ENCODE measurements at places on chromosomes 2 and 18.
A peak's percentile ranks its signal among the peaks of the same experiment; 100 is the strongest.

DNA sequence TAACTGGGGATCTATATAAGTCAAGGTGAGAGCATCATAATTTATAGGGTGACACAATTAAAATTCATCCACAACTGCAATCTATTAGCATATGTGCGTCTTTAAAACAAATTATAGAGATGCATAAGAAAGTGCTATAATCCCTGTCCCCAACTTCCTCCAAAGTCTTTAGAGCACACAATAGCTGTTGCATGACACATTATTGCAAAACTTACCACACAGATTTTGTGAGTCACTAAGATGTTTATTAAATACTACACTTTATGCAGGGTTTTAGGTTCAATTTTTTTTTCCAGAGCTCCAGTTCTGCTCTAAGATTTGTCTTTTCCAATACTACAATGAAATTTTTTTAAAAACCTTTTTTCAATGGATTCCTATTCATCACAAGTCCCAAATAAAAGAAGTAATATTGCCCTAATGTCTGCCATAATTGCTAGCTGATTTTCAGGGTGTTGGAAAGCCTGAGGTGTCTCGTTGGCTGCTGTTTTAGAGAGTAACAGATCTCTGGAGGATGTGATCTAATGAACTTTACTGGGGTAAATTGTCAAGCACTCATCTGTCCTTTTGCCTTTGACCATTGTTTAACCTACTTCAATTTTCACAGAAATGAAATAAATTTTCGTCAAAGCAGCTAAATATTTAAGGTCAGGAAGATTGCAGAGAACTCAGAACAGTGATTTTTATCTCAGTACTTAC is 250.5 kb upstream of the NETO1 start:
- no peak for DNase-seq

- no peak for DNase-seq
Observed at GRCh38 chr2:142307086-142307485, 176.3 kb upstream of the LRP1B start.

- no peak for DNase-seq
Observed at GRCh38 chr2:222318712-222319585, 20.2 kb upstream of the PAX3 start.

DNA sequence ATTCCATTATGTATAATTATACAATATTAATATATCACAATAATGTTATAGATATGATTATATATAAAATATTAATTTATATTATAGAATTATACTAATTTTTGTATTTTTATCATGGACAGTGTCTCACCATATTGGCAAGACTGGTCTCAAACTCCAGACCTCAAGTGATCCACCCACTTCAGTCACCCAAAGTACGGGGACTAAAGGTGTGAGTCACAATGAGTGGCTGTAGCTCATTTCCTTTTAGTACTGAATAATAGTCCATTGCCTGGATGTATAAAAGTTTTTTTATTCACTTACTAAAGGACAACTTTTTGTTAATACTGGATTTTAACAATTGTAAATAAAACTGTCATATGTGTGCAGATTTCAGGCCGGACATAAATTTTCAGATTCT is 417.6 kb upstream of the LINC00305 start:
- no peak for DNase-seq

DNA sequence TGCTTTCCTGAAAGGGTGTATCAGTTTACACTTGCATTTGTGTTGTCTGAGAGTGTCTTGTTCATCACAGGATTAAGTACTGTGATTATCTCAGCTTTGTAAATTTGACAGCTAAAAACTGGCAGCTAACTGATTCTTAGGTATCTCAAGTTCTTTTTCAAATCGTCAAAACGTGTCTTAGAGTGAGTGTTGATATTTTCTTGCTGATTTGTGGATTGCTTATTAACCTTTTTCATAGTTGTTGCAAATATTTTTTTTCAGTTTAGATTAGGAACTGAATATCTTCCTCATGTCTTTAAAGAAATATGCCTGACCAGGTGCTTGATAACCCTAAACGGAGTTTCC is 41.9 kb downstream of the LRRFIP1 start:
- no peak for DNase-seq

DNA sequence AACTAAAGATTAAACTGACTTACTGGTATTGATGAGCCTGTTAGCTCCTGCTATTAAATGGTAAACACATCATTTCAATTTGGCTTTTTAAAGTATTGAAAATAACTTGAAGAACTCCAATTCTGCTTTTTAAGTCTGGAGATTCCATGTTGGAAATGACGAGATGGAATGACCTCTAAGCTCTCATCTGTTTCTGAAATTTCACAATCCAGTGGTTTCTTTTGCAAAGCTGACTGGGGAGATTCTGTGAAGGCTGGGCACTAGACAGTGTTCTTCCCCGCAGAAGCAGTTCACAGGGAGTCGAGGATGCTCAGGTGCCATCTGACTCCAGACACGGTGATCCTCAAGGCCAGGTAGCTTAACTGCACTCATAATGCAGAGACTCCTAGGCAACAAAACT is 44.7 kb downstream of the DHRS9 start:
- DNase-seq, result no peak

DNA sequence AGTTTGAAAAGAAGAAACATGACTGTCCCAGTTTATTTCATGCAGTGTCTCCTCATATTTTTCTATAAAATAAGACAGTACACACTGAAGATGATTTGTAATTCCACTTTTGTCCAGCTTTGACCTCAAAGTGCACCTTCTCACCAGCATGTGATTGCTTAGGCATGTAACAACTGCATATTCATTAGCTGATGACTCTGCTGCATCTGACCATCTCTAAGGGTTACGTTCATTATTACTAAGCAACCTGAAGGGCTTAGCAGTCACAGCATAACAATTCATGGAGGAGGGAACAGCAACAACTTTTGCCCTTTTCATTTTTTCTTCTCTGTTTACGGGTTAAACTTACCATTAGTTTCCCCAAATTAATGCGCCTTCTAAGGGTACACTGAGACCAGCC is 330.6 kb upstream of the PIK3C3 start:
- DNase-seq, result no peak

GRCh38 chr18:69982417-69982816 is 34.7 kb upstream of the CD226 start:
- DNase-seq, result no peak

DNA sequence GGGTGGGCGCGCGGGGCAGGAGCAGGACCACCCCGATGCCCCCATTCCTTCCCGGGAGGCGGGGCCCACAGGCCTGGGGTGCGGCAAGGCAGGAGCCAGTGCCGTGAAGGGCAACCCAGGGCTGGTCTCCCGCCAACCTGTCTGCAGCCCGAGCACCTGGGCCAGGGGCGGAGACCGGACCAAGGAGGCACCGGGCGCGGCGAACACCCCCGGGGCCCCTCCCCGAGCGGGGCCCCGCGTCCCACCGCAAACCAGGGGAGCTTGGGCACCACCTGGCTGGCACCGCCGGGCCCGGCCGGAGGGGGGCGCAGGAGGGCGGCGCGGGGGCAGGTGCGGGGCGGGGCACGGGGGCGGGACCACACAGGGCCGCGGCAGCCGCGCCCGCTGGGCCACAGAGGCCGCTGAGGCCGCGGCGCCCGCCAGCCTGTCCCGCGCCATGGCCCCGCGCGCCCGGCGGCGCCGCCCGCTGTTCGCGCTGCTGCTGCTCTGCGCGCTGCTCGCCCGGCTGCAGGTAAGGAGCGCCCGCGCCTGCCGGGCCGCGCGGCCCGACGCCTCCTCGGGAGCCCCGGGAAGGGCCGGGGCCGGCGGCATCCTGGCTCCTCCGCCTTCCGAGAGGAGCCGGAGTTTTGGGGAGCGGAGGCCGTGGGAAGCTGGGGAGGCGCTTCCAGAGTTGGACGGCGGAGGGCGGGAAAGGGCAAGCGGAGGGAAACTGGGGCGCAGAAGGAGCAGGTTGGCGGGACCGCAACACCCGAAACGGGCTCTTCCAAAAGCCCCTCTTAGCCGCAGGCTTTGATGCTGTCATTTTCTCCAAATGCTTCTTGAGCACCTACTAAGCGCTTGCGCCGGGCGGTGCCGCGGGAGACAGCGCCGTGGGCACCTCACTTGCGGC is at the start of gene TNFRSF11A:
Gene TNFRSF11A (plus strand): TSS at position 394 of the 889 bp plus-strand sequence. CDS start 43 bp downstream, at position 437.
- DNase-seq, result no peak

DNA sequence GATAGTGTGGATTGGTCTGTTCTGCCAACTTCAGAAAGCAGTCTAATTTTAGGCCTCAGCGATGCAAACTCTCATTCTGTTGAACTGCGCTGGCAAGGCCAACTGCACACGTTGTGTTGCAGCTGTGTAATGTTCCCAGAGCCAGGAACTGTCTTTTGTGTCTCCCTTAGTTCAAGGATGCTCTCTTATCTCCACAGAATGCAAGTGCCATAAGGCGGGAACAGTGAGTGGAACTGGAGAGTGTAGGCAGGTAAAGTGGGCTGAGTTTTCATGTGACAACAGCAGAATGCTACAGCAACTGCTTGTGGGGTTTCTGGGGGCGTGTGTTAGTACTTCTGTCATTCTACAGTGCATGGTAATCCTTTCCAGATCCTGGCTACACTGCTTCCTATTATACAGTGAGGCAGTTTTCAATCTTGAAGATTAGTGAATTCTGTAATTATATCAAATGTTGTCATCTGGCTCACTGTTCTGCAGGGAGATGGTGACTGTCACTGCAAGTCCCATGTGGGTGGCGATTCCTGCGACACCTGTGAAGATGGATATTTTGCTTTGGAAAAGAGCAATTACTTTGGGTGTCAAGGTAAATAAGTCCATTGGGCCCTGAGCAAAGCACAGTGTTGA is 125.8 kb downstream of the LAMA3 start:
- no peak for DNase-seq

GRCh38 chr2:55296393-55296792 is 27.4 kb upstream of the MTIF2 start:
- DNase-seq, result no peak

DNA sequence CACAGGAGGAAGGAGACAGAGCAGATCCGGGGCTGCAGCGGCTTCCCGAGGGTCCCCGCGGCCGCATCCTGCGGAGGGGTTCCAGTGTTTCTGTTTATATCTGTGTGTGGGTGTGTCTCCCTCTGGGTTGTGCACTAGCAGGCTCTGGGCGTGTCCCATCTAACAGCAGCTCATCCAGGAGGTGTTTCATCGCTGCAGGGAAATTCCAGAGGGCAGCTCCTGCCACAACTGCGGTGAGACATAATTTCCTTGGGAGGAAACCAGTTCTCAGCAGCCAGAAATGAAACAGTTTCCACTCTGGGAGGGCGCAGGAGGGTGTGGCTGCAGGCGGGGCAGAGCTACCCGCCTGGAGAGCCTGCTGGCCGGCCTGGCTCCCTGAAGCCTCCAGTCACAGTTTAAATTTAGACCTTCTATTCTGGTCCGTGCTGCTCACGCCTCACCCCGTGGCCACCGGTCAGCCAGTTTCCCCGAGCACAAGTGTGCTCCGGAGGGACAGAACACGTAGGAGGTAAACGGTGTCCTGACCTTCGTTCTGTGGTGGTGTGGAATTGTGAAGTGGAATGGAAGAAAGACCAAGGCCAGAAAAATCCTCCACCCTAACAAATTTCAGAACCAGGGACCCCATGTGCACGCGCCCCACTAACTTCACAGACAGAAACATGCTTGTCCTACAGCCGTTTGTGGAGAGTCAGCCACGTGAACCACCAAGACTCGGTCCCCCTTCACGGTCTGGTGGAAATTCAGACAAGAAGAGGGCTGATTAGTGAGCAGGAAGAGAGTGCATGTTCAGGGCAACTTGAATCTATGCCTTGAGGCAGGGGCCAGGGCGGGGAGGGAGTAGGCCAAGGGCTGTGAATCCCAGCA is 50.2 kb downstream of the TEX44 start:
- DNase-seq, result peak; percentile 84

DNA sequence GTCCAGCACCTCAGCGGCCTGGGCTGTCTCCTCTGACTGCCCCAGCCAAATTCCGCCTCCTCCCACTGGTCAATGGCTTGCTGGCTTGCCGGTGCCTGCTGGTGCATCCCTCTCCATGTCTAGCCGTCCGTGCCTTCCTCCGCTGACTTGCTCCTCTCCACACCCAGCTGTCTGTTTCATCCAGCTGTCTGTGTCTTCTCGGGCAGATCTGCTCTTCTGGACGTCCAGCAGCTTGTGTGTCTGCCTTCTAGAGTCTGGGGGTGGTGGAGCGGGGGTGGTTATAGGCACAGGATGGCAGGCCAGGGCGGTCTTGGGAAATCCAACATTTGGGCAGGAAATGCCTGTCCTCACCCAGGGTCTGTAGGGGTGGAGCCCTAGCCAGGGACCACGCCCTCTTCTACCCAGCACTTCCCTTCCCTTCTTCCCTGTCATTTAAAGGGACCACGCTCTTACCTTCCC is 369.2 kb downstream of the GALNT13 start:
- no peak for DNase-seq

GRCh38 chr2:86225581-86225980 is 26.3 kb downstream of the MRPL35 start:
- DNase-seq, result no peak

GRCh38 chr2:61510674-61511671 is 27.2 kb downstream of the XPO1 start:
- DNase-seq, result no peak

DNA sequence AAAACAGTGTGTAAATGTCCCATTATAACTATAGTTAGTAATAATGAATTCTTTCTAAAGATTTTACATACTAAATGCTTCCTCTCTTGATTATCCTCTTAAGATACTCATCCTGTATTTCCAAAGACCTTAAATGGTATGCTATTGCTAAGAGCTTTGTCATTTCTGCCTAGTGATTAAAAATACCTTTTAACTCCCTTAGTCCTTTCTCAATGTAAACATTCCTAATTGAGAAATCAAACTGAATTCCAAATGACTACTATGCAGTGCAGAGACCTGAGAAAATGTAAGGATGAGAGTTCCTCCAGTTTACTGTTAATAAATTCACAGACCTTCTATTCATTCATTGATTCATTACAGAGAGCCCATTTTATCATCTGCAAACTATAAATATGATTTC is 86.9 kb downstream of the SOS1 start:
- DNase-seq, result no peak

- no peak for DNase-seq
Observed at GRCh38 chr2:96930351-96931010, 55.9 kb downstream of the FAM178B start.

DNA sequence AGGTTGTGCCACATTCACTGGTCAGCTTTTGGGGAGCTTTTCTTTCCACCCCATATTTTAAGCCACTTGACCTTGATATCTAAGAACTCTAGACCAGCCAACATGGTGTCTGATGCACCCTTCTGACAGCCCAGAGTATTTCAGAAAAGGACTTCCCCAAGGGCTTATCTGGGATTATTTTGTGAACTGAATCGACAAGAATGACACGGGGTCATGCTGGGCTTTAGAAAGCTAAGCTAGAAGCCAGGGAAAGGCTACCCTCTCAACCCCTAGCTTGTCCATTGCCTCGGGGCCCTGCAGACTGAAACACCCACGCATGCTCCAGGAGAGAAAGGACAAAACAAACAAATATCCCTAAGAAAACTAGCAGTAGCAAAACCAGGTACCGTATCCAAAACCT is 16.0 kb downstream of the SLC4A5 start:
- DNase-seq, result no peak

DNA sequence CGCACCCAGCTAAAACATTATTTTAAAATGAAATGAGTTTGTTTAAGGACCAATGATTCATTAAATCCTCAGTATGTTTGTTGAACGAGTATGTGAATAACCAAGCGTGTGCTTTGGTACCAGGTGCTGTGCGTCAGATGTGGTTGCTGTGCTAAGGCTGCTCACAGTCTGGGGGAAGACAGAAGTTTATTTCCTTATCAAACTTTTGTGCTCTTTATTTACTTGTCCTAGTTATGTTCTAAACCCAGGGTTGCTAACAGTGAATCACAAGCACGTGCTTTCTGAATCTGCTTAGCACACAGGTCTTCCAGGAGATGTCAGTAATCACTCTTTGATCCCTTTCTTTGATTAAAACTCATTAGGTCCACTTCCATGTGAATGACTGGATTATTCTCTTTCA is 37.0 kb downstream of the RAPGEF4 start:
- DNase-seq, result no peak

Data from cerebellar cortex (tissue), 1 donor.